GM06990 (cell line): ENCODE measurements at places on chromosomes 3 and 15.

- no peak for DNase-seq
Measured at GRCh38 chr15:89799011-89799911, 15.4 kb downstream of the ANPEP start.

DNA sequence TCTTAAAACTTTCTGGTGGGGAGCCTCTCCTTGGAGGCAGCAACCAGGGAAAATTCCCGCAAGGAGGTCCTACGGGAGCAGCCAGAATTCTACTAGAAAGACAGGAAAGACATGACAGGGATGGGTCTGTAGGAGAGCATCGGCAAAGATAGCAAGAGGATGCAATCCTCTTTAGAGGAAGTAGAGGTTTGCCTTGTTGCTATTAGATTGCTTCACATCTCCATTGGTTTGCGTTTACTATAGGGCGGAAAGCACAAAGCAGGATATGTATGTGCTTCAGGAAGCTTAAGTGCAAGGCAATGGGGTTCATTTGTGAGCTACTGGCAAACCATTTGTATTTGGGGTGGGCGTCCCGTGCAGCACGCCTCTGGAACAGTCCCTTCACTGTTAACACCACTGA is 193.0 kb downstream of the RORA start:
- DNase-seq = no peak

- DNase-seq = no peak
Measured at GRCh38 chr3:113055961-113056360, 65.2 kb downstream of the GTPBP8 start.

- DNase-seq = no peak
Measured at GRCh38 chr3:30502051-30502741, 104.2 kb upstream of the TGFBR2 start.

GRCh38 chr15:40558952-40559742 is 5.7 kb downstream of the CCDC32 start:
- no peak for DNase-seq

DNA sequence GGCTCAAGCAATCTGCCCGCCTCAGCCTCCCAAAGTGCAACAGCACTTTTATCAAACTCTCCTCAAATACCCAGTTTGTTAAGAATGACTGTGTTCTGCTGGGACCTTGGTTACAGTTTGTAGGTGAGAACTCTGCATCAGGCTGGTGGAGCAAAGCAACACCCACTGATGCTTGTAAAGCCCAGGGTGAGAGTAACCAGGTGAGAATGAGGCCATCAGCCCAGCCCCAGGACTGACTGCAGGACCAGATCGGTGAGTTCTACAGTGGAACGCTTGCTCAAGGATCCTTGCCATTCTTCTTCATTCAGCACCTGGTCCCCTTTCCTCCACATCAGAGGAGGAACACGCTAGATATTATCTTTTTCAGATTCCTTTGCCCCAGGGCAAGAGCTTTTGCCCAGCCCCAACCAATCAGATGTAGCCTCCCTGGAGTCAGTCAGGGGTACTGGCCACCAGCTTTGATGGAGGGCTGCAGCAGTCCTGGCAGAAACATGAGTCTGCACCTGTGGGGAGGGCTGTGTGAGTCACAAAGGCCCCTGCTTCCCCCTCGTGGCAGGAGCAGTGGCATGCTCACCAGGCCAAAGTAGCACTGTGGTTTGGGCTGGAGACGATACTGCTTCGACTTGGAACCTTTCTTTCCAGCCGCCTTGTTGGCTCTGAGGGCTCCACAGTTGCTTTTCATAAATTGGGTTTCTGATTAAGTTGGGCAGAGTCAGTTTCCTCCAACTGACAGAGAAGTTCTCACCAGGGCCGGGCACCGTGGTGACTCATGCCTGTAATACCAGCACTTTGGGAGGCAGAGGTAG is 3.5 kb upstream of the SHISA5 start:
- DNase-seq = peak; percentile 35

- no peak for DNase-seq
Measured at GRCh38 chr3:188497021-188497420, 343.1 kb downstream of the LPP start.

- DNase-seq = no peak
Measured at GRCh38 chr15:57048930-57049549, 130.6 kb downstream of the TCF12 start.

GRCh38 chr3:195595785-195596531 is 12.2 kb upstream of the APOD start:
- no peak for DNase-seq

- no peak for DNase-seq
Measured at GRCh38 chr15:99662903-99663302, 70.3 kb downstream of the LYSMD4 start.

DNA sequence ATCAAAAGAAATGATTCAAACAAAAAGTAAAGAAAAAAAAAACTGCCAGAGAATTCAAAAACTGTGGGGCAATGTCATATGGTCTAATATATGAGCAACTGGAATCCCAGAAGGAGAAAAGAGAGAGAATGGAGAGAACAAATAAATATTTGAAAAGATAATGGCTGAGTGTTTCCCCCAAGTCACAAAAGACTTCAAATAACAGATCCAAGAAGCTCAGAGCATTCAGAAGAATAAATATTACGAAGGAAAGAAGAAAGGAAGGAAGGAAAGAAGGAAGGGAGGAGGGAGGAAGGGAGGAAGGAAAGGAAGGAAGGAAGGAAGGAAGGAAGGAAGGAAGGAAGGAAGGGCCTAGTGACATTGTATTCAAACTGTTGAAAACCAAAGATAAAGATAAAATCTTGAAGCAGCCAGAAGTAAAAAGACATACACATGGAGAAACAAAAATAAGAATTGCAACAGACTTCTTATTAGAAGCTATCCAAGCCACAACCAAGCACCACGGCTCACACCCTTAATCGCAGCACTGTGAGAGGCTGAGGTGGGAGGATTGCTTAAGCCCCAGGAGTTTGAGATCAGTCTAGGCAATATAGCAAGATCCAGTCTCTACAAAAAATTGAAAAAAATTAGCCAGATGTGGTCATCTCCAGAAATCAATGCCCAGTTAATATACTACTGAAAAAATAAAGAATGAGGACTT is 118.9 kb upstream of the IGSF10 start:
- DNase-seq = no peak

- DNase-seq = no peak
Measured at GRCh38 chr3:180466401-180467011, 135.5 kb upstream of the TTC14 start.

DNA sequence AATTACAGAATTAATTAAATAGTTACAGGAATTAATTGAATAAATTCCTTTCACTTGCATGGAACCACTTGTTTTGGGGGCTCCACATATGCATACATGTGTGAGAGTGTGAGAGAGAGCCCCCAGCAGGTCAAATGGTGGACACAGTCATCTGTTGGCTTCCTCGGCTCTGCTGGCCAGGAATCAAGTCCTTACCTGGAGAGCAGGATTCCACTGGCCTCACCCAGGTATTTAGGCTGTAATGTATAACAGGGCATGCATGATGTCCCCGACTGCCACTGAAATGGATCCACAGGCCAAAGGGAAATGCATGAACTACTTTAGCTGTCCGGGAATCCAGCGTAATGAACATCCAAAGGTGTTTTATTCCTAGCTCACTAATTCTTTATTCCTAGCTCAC is 139.7 kb upstream of the SMAD3 start:
- no peak for DNase-seq
